A172 (cell line): ENCODE measurements at places on chromosomes 4 and X. TPM values are rescaled to one million over a fixed set of nuclear protein-coding genes. Genes with fewer than 3 reads are reported as not detected.

DNA sequence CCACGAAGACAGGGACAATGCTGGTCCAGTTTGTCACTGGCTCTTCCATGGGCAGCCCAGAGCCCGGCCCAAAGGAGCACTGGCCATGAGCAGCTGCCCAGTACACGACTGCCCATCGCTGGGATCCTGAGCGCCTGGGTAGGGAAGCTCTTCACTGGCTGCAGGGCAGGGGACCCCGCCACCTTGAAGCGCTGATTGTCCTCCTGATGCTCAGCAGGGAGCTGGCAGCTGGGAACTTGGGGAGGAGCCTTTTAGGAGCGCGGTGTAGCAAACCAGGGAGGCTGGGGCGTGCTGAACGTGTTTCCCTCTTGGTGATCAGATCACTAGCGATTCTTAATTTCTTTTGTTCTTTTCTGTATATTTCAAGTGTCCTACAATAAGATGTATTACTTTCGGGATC, 1.8 kb downstream of the L1CAM start:
- DNase-seq: no peak

- no peak for DNase-seq
These were observed 20.4 kb upstream of the TRIM60 start for GRCh38 chr4:165011403-165011802.

DNA sequence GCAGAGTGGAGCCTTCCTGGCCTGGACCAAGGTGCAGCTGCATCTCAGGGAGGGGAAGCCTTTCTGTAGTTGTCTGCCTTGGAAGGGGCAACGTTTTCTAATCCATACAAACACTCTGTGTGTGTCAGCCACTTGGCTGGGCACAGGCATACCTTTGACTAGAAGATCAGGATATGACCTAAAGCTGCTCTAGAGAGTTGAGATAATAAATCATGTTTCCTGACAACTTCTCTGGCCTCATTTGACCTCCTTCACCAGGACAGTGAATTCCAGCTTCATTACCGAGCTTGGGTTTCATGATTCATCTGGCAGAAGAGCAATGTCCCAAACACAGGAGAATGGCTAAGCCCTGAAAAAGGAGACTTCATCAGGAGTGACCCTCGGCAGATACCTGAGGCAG, 89.6 kb upstream of the KIT start:
- peak; percentile 96 for DNase-seq

DNA sequence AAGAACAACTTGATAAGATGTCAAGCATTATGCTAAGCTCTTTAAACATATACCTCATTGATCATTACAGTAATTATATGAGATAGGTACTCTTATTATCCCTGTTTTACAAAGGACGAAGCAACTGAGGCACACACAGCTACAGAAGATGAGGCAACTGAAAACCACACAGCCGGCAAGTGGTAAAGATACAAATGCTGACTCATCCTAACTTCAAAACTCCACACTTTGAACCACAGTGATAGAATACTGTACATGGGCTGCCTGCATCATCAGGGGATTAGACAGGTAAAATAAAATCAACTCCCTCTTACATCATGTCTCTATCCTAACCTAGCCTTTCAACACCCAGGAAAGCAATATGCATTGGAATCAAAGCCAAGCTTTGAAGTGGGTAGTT, 47.8 kb downstream of the LHFPL1 start:
- DNase-seq: no peak

DNA sequence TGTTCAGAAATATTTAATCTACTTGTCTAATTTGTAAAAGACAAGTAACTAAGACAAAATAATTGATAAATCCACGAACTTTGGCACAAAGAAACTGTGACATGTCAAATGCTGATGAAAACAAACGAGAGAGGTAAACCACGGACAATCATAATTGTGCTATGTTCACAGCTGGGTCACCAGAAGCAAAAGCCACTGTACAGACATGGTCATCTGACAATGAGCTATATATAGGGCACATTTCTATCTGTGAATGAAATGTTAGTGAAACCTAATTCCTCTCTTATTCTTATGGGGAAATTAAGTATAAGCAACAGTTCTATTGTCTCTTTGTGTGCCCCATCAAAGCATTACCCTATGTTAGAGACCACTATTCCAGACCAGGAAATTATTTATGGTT, 444.0 kb upstream of the TRAM1L1 start:
- no peak for DNase-seq

DNA sequence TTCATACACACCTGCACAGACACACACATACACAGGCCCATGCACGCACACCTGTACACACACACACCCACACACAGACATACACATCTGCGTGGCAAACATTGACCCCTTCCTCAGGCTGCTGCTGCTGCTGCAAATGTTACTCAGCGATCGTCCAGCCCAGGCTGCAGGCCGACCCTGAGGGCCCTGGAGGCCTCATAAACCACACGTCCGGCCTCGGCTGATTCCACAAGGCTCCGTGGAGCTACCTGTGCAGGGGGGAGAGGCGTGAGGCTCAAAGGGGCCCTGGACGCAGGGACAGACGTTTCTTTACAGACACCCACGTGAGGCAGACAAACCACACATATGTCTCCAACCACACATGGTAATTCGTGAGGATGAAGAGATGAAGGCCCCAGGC, 53.9 kb upstream of the PPP2R3B start:
- DNase-seq: no peak

- DNase-seq: peak; percentile 72
These were observed 4.5 kb downstream of the DTHD1 start for GRCh38 chr4:36285784-36286480.

- DNase-seq: no peak
These were observed 32.5 kb downstream of the FSTL5 start for GRCh38 chr4:162131256-162131655.

- no peak for DNase-seq
These were observed 73.6 kb downstream of the TMEM156 start for GRCh38 chr4:38958453-38959190.

DNA sequence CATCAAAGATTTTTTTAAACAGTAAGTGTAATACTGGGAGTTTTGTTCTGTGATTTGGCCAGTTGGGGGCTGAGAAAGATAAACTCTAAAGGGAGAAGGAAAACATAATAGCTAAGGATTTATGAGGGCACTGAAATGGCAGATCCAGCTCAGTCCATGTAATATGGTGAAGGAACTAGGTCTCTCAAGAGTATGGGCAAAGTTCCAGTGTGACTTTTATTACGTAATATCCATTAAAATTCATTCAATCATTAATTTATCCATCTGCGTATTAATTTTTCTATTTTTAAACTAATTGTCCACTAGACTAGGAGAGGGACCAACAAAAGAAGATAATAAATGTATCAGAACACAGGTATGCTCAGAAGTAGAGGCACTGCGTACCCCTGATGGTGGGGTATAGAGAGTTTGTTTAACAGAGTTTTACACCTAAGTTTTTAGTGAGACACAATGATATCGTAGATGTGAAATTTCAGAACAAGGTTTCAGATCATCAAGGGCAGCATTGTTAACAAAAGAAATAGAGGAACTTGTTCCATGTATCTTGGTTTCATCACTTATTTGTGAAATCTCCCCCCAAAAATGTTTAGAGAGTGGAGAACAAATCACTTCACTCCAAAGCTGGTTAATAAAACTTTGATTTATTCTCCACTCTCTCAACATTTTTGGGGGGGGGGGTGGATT, 351.1 kb downstream of the GRXCR1 start:
- DNase-seq: no peak

GRCh38 chrX:590693-591404, 39.7 kb upstream of the SHOX start:
- no peak for DNase-seq

- DNase-seq: no peak
These were observed 72.1 kb downstream of the GPR101 start for GRCh38 chrX:136961594-136962135.

GRCh38 chr4:8135666-8136065, 22.9 kb downstream of the ABLIM2 start:
- DNase-seq: no peak

GRCh38 chr4:24650849-24651640, 66.7 kb upstream of the DHX15 start:
- no peak for DNase-seq

- no peak for DNase-seq
These were observed 15.2 kb downstream of the USP11 start for GRCh38 chrX:47247999-47248320.

- DNase-seq: no peak
These were observed 1490.5 kb downstream of the STIM2 start for GRCh38 chr4:28351102-28351501.

- peak; percentile 4 for DNase-seq
These were observed 60.7 kb upstream of the PGM2 start for GRCh38 chr4:37765741-37766140.

DNA sequence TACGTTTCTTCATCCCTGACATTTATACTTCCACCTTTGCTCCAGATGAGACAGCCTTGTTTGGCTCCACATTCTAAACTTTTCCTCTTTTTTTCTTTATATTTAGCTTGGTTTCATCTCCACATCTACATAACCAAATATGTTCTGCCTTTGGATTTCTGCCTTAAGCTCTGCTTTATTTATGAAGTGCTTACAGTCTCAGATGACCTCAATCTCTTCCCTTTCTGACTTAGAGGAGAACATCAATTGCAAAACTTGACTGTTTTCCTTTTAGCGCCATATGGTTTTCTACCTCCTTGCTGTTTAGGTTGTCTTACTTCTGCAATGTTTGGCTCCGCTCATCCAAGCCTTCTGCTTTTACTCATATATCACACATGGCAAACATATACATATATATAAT, 7.5 kb downstream of the ASB5 start:
- DNase-seq: no peak

GRCh38 chr4:1571165-1572009, 112.7 kb downstream of the FAM53A start:
- no peak for DNase-seq

GRCh38 chr4:155234206-155234605, 25.8 kb downstream of the NPY2R start:
- DNase-seq: no peak

GRCh38 chr4:52576961-52577623, 82.0 kb downstream of the USP46 start:
- no peak for DNase-seq

DNA sequence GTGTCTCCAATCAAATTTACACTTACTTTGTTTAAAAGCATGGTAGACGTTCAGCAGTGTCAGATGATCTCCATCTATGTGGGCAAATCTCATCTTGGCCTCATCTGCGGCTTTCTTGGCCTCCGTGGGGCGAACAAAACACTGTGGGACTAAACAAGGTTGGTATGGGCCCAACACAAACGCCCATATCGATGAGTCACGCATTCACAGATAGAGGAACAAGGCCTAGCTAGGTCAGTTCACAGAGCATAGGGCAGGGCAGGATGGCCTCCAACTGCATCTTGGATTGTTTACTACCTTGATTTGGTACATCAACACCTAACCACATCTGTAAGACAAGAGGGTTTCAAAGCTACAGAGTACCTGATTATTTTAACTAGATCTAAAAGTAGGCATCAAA, 47.3 kb downstream of the DHX15 start:
- DNase-seq: no peak

GRCh38 chrX:67568769-67569168, 24.9 kb downstream of the AR start:
- DNase-seq: no peak

DNA sequence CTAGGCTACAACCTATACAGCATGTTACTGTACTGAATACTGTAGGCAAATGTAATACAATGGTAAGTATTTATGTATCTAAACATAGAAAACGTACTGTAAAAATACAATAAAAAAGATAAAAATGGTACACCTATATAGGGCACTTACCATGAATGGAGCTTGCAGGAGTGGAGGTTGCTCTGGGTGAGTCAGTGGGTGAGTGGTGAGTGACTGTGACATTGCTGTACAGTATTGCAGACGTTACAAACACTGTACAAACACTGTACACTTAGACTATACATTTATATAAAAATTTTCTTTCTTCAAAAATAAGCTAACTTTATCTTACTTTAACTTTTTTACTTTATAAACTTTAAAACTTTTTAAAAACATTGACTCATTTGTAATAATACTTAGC, 190.3 kb upstream of the NR3C2 start:
- DNase-seq: no peak

GRCh38 chr4:81471298-81471587, 464 bp downstream of the RASGEF1B start:
- DNase-seq: no peak

DNA sequence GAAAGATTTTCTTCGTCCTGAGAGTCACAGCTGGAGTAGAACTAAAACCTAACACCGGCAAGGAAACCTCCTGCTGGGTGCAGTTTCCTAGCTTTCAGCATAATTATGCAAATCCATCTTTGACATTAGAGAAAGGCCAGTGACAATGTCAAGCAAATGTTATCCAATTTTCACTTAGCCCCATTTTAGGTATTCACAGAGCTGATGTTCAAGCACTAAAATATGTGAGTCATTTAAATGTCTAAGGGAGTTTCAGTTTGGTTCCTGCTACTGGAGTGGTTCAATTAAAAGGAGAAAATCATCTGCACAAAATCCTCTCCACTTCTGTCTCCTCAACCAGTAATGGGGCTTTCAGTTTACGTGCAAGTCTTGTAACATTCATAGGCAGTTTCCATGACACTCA, 37.1 kb upstream of the AMOT start:
- DNase-seq: no peak

GRCh38 chr4:74441744-74442143, 3.2 kb upstream of the AREG start:
- DNase-seq: no peak

GRCh38 chr4:6734165-6734786, 18.3 kb downstream of the BLOC1S4 start:
- DNase-seq: no peak

GRCh38 chrX:77076896-77077295, 370.3 kb upstream of the FGF16 start:
- no peak for DNase-seq

- no peak for DNase-seq
These were observed 93.9 kb upstream of the C1QTNF7 start for GRCh38 chr4:15333692-15334633.

DNA sequence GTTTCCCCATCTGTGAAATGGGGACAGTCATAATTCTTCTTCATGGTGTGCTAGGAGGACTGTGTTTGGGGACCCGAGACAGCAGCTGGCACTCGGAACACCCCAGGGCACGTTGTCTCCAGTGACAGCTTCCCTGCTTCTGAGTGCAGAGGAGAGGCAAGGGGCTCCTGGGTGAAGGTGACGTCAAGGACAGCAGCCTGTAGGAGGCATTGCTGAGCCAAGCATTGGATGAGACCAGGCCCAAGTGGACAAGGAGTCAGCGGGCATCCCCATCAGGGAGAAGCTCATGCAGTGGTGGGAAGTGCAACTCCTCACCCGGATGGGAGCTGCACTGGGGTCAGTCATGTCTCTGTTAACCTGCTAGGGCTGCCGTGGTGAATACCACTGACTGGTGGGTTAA, 46.1 kb downstream of the EVC start:
- DNase-seq: no peak

Gene CT45A1
- not detected in 2 replicates for total RNA-seq

Gene ZCCHC12
- total RNA-seq: 0.05 TPM in 1 of 2 replicates, not detected in the other

Gene VEGFD
- total RNA-seq: 0.12 TPM in 1 of 2 replicates, not detected in the other

Gene GYG2
- 7.2 and 11.7 TPM in 2 replicates for total RNA-seq

Gene TBX22
- total RNA-seq: not detected in 2 replicates

Gene RTL9
- 0.02 and 0.03 TPM in 2 replicates for total RNA-seq

Gene CYTL1
- total RNA-seq: not detected in 2 replicates

Gene BEND2
- 1.4 and 2.6 TPM in 2 replicates for total RNA-seq

Gene ETDA
- not detected in 2 replicates for total RNA-seq

Gene SMIM43
- not detected in 2 replicates for total RNA-seq

Gene FAM47B
- total RNA-seq: not detected in 2 replicates

Gene MAGEB3
- total RNA-seq: not detected in 2 replicates

Gene F11
- total RNA-seq: not detected in 2 replicates

Gene PCDH18
- 2.5 and 4.2 TPM in 2 replicates for total RNA-seq

Gene DUSP21
- not detected in 2 replicates for total RNA-seq

Gene XAGE1A
- 1.0 TPM in 1 of 2 replicates, not detected in the other for total RNA-seq
